Panc1 (cell line): ENCODE measurements at places on chromosomes 12 and 14.

- DNase-seq: no peak
Observed at GRCh38 chr12:120905856-120906384, 1.8 kb upstream of the SPPL3 start.

DNA sequence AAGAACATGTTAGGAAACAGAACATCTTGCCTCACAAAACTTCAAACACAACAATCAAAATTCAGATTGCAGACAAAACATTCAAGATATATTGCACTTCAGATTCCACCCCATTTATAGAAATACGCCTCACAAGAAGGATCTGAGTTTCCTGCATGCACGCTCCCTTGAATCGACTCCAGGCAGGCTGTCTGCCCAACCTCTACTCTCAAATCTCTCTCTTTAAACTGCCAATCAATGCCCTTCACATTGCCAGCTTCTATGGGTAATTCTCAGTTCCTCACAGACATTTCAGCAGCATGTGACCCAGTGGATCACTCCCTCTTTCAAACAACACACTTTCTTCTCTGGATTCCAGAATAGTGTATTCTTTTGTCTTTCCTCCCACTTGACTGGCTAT is 184.1 kb downstream of the PRKD1 start:
- DNase-seq: no peak

GRCh38 chr14:55832974-55833373 is 253.0 kb downstream of the KTN1 start:
- no peak for DNase-seq

GRCh38 chr12:107490010-107490409 is 195.6 kb upstream of the PWP1 start:
- no peak for DNase-seq

- no peak for DNase-seq
Observed at GRCh38 chr12:78721906-78722305, 142.7 kb upstream of the SYT1 start.

- DNase-seq: no peak
Observed at GRCh38 chr14:20745571-20746358, at the start of gene EDDM3A. Gene EDDM3A, plus strand, starts transcription at chr14:20745887. Its CDS starts 1,694 bp downstream, at chr14:20747581.

- DNase-seq: no peak
Observed at GRCh38 chr12:50686976-50687375, 76.9 kb upstream of the ATF1 start.

DNA sequence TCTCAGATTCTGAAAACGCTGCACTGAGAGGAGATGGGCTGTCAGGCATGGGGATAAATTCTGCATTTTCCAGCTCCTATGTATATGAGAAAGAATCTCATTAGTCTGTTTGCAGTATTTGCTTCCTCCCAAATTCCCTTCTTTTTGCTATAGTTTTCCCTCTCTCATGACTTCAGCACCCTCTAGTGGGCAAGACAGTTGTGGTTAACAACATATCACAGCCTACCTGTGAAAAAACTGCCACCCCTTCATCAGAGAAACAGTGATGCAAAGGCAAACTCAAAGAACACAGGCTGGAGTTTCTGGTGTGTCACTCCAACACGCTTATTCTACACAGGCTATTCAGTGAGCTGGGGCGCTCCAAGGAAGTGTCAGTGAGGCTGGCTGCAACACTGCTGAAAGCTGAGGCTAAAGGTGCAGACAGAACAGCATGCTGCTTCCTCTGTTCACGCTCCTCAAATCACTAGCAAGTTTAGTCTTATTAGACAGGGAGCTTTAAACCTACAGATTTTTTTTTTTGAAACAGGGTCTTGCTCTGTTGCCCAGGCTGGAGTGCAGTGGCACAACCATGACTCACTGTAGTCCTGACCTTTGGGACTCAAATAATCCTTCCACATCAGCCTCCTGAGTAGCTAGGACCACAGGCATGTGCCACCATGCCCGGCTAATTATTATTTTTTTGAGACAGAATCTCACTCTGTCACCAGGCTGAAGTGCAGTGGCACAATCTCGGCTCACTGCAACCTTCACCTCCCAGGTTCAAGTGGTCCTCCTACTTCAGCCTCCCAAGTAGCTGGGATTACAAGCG is 19.3 kb downstream of the ZC2HC1C start:
- peak; percentile 41 for DNase-seq

- no peak for DNase-seq
Observed at GRCh38 chr14:70291396-70291795, 68.1 kb downstream of the COX16 start.

- no peak for DNase-seq
Observed at GRCh38 chr12:102462795-102463465, 17.4 kb downstream of the IGF1 start.

- DNase-seq: no peak
Observed at GRCh38 chr12:100077367-100077766, 65.3 kb downstream of the BLTP3B start.

- no peak for DNase-seq
Observed at GRCh38 chr12:104997541-104997940, 11.4 kb downstream of the NOPCHAP1 start.

GRCh38 chr12:132600048-132601032 is 10.0 kb downstream of the LRCOL1 start:
- no peak for DNase-seq

DNA sequence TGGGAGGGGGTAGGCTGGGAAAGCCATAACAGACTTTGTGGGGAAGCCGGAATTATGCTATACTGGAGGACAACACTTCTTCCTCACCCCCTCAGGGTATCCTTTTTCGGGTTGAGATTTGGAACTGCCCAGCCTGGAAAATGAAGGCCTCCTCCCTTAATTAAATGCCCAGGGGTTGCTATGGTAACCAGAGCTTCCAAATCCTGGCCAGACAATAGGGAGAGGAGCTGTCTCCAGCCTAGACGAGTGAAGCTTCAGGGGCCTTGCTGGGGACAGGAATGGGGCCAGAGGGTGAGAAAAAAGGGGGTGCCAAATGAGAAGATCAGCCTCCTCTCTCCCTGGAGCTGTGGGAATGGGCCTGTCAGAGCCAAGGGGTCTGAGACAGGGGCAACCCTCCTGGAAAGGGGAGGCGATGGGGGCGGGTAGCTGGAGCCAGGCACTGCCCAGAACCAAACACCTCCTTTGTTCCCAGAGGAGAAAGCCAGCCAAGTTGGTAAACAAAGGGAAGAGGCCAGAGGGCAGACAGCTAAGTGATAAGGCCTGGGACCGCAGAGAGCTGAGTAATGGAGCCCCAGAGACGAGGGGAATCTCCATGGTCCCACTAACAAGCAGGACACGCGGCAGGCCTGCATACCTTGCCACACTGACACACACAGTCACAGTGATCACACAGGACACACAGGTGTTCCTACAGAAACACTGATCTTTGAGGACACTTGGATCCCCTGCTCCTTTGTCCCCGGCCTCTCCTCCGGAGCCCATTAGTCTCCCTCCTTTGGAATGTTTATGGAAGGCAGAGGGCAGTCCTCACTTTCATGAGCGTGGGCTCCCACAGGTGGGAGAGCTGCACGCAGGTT is 17.9 kb upstream of the RND1 start:
- DNase-seq: no peak

- DNase-seq: peak; percentile 97
Observed at GRCh38 chr12:65656891-65657351, 167.4 kb upstream of the HMGA2 start.
